Fibroblast of lung (primary cell): ENCODE measurements at places on chromosomes 6 and 20. TPM values are rescaled to one million over a fixed set of nuclear protein-coding genes. Genes with fewer than 3 reads are reported as not detected.

GRCh38 chr6:132530293-132530974 is 7.6 kb upstream of the TAAR9 start:
- DNase-seq: peak; percentile 76

DNA sequence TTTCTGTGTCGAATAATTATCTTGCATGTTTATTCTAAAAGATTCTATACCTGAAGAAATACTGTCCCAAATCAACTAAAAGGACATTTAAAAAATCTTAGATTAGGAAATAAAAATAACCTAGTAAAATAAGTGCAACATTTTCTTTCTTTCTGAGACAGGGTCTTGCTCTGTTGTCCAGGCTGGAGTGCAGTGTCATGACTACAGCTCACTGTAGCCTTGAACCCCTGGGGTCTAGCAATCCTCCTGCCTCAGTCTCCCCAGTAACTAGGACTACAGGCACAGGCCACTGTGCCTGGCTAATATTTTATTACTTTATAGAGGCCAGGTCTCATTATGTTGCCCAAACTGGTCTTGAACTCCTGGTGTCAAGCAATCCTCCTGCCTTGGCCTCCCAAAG is 48.7 kb downstream of the RARS2 start:
- DNase-seq: no peak

GRCh38 chr20:47668313-47669151 is 116.7 kb downstream of the SULF2 start:
- no peak for DNase-seq

DNA sequence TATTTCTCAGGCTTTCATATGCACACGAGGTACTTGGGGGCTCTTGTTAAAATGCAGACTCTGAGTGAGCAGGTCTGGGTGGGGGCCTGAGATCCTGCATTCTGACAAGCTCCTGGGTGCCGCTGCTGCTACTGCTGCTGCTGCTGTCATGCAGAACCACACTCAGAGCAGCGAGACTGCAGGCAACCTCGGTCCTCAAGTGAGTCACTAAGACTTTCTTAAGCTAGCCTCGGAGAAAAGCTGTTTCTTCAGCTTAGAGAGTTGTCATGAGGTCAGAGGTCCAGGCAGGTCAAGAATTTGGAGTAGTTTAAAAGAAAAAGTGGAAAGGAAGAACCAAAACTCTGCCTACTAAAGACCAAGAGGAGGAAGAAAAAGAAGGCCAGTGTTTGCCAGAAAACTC is 92.9 kb downstream of the SPTLC3 start:
- DNase-seq: peak; percentile 47

SLC26A8 gene
- not detected in 2 replicates for total RNA-seq

GRCh38 chr6:45590226-45590625 is 212.5 kb upstream of the SUPT3H start:
- peak; percentile 93 for DNase-seq
